ENCODE measurements at places on chromosomes 3 and 15.
A peak's percentile ranks its signal among the peaks of the same experiment; 100 is the strongest.

DNA sequence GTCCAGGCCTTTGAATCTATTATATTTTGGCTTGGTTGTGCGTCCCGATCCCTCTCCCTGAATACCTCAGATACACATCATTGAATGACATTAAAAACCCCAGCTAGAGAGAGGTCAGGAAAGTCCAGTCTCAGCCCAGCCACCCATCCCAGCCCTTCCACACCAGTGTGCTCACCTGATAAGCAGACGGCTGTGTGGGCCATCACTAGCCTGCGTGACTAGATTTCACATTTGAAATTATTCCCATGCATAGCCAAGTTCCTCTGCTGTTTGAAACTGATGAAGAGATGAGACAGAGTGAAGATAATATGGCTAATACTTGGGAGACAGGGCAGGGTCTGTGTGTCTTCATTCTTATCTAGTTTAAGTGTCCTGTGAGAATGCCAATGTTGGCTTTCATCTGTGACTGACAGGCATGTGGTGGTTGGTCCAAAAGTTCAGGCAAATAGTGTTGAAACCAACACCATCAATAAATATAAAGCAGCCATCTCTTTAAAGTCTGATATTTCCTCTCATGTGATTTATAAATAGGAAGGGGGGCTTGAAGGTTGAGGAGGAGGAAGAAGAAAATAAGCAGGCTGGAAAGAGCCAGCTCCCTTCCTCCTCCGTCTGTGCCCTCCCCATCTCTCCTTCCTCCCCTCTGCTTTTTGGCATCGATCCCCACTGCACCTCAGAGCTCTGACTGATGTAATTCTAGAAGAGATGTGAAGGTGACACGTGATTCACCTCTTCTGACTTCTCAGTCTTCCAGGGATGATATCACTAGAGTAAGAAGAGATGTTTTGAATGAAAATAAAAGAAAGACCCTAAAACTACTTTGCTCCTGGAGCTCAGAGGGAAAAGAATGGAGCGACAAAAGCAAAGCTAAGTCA, 5.1 kb downstream of the FAM43A start:
- no peak for DNase-seq

- DNase-seq, result peak; percentile 54
Measured at GRCh38 chr3:177196456-177197040, 734 bp downstream of the TBL1XR1 start.

GRCh38 chr3:161770484-161771386, 274.1 kb downstream of the OTOL1 start:
- DNase-seq, result peak; percentile 34

- DNase-seq, result no peak
Measured at GRCh38 chr3:178310949-178311348, 225.3 kb upstream of the KCNMB2 start.

DNA sequence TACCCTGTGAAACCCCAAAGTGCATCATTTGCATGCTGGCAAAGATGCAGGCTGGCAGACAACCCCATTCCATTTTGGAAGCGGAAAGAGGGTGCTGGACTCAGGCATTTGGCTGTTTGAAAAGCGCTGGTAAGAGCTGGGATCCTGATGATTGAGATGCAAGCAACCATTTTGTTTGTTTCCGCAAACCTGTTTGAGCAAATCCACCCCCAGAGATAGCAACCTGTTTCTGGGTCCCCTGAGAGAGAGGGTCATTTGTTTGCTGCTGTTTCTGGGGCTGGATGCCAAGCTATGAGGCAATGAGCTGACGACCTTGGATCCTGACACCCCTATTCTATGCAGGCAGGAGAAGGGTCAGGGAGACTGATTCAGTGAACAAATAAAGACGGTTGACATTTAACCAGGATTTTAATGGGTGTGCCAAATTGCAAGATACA, 9.8 kb downstream of the SLC6A1 start:
- no peak for DNase-seq

- DNase-seq, result no peak
Measured at GRCh38 chr15:65949491-65949890, 80.2 kb downstream of the RAB11A start.

DNA sequence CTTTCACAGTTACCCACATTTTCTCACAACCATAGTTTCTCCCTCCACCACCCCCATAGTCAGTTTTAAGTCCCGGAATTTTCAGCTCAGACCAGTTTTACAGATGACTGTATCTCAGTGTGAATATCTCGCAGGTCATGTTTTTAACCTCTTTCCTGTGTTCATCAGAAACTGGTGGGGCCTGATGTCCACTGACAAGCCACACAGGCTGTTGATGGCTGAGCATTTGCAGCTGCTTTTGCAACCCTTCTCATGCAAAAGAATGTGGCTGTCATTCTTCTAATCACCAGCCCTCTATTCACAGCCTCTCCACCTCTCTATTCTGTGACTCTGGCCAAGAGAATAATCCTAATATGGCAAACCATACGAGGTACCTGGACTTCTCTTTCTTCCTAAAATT, 8.5 kb downstream of the GYG1 start:
- DNase-seq, result no peak

DNA sequence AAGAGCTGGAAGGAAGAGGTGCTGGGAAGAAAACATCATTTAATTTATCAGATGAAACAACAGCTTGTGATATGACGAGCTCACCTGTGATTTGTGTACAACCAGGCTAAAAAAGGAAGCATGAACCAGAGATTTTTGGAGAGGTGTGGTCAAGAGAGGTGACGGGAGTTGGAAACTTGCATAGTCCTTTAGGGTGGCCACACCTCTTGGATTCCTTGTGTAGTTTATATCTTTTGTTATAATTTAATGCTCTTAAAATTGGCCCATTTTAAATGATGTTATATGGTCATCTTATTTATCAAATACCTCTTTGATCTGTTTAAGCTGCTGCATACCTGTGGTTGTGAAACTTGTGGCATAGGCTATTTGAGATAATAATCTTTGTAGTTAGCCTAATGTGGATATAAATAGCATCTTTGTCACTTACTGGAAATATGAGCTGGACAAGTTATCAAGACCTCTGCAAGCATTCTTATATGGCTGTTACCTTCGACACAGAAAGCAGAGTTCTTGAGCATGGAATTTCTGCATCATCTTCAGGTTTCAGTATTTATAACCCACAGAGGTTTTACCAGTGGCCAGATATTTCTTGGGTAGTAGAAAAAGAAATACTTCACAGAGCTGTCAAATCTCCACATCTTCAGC, 49.1 kb downstream of the IL1RAP start:
- DNase-seq, result peak; percentile 62

GRCh38 chr3:168088106-168088720, 7.5 kb downstream of the GOLIM4 start:
- DNase-seq, result peak; percentile 40

DNA sequence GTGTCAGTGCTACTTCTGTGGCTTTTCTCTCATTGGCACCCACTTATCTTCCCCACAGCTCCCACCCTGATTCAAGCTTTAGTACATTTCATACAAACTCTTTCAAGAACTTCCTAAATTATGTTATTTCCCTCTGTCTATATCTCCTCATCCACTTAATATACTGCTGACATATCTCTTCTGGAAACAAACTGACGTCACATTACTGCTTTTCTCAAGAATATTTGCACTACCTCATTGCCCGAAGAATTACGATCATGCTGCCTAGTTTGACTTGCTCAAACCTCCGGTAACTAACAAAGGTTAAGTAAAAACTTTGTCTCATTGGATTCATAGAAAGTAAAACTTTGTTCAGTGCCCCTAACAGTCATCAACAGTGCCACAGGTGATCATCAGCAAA, 76.5 kb downstream of the STAC start:
- no peak for DNase-seq

- DNase-seq, result no peak
Measured at GRCh38 chr3:53671192-53671960, 174.8 kb downstream of the CHDH start.

DNA sequence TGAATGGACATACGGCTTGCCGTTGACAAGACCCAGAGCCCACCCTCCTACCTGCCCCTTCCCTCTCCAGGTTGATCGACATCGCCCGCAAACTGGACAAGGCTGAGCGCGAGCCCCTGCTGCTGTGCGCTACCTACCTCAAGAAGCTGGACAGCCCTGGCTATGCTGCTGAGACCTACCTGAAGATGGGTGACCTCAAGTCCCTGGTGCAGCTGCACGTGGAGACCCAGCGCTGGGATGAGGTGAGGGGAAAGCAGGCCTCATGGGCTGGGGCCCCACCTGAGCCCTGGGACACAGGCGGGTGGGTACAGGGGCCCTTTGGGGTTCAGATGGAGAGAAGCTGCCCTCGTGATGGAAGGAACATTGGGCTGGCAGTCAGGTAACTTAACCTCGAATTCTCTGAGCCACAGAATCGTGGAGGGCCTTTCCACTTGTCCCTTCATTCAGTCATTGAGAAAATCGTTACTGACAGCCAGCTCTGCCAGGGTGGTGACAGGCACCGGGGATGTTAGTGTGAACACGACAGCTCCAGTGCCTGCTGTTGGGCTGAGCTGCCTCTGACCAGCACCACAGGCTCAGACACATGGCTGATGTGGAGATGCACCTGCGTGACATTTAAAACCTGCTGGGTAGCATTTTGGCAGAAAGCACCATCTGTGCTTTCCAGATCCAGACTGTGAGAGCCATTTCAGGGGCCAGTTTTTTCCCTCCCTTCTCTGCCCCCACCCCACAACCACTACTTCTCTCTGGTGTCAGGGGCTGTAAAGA, 25.6 kb upstream of the RHO start:
- no peak for DNase-seq

DNA sequence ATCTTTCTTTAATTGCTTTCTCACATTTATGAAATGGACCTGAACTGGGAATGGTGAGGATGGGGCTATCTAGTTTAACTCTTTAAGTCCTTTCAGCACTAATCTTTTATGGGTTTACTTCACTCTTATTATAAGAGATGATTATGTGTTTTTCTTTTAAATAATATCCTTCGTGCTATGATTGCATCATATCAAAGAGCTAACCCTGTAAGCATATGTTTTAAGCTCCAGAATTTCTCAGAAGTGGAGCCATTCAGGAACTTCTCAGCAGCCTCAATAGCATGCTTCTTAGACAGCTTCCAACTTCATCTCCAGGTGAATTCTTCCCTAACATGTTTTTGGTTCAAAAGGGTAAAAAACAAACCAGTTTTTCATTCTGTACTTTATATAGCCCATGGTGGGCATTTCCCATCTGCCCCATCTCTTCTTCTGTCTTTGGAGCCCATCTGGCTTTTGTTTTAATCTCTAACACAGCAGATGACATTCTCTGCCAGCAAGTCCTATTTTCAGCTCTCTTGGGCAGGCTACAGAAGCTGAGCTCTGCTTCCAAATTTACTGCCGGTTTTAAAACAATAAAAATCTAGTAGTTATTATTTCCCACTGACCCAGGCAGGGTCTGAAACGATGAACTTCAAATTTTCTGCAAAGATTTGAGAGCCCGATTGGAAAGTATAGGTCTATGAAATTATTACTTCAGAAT, 26.8 kb upstream of the IL1RAP start:
- DNase-seq, result no peak

DNA sequence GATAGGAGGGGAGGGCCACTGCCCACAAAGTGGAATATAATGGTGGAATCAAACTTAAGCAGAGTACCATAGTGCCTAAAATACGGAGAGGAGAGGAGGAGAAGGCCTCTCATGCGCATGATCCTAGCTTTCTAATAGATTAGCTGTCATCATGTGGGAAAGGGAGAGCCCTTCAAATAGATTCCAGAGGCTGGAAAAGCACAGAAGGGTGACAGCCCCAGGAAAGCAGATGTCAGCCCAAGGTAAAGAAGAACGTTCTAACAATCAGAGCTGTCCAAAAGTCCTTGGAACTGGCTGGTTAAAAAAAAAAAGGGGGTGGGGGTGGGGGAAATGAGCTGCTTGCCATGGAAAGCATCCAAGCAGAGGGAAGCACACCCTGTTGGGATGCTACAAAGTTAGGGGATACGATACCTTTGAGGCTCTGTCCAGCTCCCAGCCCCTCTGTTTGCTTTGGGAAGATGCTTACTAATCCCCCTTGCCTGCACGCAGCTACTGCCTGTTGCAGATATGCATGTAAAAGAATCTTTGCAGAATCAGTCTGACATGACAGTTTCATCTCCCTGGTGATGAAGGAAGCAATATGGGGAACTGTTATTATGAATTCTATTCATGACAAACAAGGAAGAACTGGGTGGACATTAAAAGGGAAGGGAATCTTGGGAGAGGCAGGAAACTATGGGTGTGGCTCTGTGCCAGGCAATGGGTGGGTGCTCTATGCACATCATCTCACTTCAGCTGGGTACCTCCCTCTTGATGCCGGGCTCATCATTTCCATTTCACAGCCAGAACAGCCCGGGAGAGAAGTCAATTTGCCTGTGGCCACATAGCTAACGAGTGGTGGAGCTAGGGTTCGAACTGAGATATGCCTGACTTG, 10.1 kb upstream of the LMCD1 start:
- DNase-seq, result no peak

DNA sequence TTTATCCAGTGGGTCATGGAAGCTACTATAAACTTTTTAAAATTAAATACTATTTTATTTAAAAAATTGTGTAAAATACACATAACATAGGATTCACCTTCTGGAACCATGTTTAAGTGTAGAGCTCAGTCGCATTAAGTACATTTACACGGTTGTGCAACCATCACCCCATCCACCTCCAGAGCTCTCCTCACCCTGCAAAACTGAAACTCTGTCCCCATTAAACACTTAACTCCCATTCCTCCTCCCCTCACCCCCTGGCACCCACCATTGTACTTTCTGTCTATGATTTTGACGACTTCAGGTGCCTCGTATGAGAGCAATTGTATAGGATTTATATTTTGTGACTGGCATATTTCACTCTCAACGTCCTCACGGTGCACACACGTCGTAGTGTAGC, 70.7 kb downstream of the APBA2 start:
- DNase-seq, result no peak

DNA sequence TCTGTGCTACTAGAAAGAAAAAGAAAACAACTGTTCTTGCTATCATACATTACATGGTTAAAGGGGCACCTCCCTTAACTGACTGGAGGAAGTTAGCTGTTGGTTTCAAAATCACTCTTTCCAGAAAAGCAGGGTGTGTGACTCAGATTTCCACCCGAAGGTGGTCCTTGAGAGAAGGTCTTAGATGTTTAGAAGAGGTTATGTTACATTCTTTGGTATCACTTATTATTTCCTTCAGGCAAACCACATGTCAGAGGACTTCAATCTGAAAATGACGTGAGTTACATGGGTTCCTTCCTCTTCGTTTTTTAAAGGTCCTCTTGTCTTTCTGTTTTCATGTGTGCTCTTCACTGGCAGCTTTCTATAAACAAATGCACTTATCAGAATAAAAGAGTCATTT, 307.9 kb upstream of the CBLB start:
- peak; percentile 96 for DNase-seq

- no peak for DNase-seq
Measured at GRCh38 chr3:194579091-194579606, 54.1 kb downstream of the TMEM44 start.

GRCh38 chr15:98801234-98801561, 152.9 kb downstream of the IGF1R start:
- no peak for DNase-seq

GRCh38 chr15:42045211-42045615, 24.4 kb upstream of the PLA2G4E start:
- no peak for DNase-seq

GRCh38 chr3:97409612-97410011, 354.9 kb upstream of the ARL6 start:
- DNase-seq, result no peak

- no peak for DNase-seq
Measured at GRCh38 chr15:25180606-25181292, 226.0 kb downstream of the SNRPN start.
